Upper lobe of left lung (tissue), 6 donors: ENCODE measurements at places on chromosomes 2 and 18. TPM values are rescaled to one million over a fixed set of nuclear protein-coding genes. Genes with fewer than 3 reads are reported as not detected.

Gene CABYR
- total RNA-seq = 1.3 TPM

Gene RBM44
- total RNA-seq = 0.44 TPM

Gene L3MBTL4
- 29.1 TPM for total RNA-seq

Gene UGT1A5
- total RNA-seq = not detected

Gene TUBA4B
- total RNA-seq = 2.9 TPM

GRCh38 chr2:210663631-210664089 is 107.3 kb downstream of the CPS1 start:
- H3K4me3 ChIP-seq = no peak overlapping the region
- no peak overlapping the region for H3K27ac ChIP-seq
- no peaks in the 10 kb centered on the region for H3K4me1 ChIP-seq
- no peaks in the 10 kb centered on the region for H3K27me3 ChIP-seq
- no peaks in the 10 kb centered on the region for H3K36me3 ChIP-seq

DNA sequence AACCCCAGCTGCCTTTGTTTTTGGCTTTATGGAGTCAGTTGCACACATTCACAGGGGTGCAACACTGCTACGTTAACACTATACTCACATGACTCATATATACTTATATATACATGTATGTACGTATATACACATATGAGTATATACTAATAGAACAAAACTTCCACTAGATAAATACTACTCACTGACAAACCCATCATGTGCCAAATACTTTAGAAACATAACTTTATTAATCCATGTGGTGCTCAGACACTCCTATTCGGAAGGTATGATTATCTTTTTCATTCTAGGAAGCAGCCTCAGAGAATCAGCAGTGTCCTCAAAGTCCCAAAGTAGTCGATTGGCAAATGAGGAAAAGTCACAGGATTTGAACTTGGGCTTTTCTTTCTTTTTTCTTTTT is 7.9 kb downstream of the PMAIP1 start:
- H3K4me3 ChIP-seq = no peak overlapping the region
- H3K36me3 ChIP-seq = no peaks in the 10 kb centered on the region
- no peak for DNase-seq
- no peak overlapping the region for H3K27ac ChIP-seq
- H3K27me3 ChIP-seq = no peaks in the 10 kb centered on the region

- H3K27ac ChIP-seq = no peak overlapping the region
- peaks cover 22% of the 10 kb centered on the region for H3K4me1 ChIP-seq
- H3K4me3 ChIP-seq = no peak overlapping the region
- no peaks in the 10 kb centered on the region for H3K36me3 ChIP-seq
- DNase-seq = no peak
Measured at GRCh38 chr2:120738786-120739437, 3.2 kb downstream of the GLI2 start.

DNA sequence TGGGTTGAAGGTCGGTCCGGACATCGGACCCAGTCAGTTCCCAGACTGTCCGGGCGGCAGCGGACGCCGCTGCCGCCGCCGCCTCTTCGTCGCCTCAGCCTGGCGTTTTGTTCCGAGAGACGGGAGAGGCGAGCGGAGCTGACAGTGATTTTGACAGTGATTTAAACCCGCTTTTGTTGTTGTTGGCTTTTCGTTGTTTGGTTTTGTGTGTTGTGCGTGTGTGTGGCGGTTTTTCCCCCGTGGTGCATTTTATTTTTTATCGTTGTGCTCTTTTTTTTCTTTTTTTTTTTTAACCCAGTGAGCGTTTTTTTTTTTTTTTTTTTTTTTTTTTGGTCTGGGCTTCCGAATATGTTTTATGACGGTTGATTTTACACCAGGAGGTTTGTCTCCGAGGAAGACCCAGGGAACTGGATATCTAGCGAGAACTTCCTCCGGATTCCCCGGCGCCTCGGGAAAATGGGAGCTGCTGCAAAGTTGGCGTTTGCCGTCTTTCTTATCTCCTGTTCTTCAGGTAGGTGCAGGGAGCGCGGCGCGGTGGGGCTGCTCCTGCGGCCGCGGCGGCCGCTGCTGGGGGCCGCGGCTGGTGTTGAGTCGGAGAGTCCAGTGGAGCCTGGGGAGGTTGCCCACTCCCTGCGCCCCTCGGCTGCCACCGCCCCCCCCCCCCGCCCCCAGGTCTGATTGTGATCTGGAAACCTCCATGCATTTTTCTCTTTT is at the start of gene ACVR2A:
ACVR2A (plus strand) TSS at position 333 of the 714 bp plus-strand sequence; CDS start at position 457, 124 bp downstream.
- H3K4me1 ChIP-seq = peaks cover 22% of the 10 kb centered on the region
- H3K36me3 ChIP-seq = no peaks in the 10 kb centered on the region
- H3K27me3 ChIP-seq = no peaks in the 10 kb centered on the region
- H3K4me3 ChIP-seq = peak within 1 kb of the TSS; percentile 86
- peak; percentile 30 for DNase-seq

- no peaks in the 10 kb centered on the region for H3K4me1 ChIP-seq
- no peaks in the 10 kb centered on the region for H3K27me3 ChIP-seq
- no peaks in the 10 kb centered on the region for H3K36me3 ChIP-seq
- no peak overlapping the region for H3K4me3 ChIP-seq
- DNase-seq = no peak
Measured at GRCh38 chr2:41735476-41735875, 312.3 kb upstream of the PKDCC start.

GRCh38 chr2:239853121-239853520 is 172.0 kb downstream of the NDUFA10 start:
- no peak for DNase-seq
- H3K36me3 ChIP-seq = no peaks in the 10 kb centered on the region
- no peak overlapping the region for H3K4me3 ChIP-seq

DNA sequence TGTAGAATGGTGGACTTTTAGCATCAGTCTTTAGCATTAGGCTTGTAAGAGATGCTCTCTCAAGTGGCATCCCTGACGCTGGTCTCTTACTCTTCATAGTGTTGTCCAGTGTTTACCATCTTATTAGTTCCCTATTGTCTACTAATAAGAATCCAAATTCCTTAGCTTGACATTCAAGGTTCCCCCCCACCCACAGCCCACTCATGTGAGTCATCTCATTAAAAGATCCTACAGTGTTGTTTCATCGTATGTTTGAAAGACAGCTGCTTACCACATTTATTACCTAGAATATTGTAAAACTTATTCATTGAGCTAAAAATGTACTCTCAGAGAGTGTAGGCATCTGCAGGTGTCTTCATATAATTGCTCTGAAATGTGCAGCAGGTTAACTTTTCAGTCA is 28.5 kb downstream of the EIF5B start:
- no peak overlapping the region for H3K4me3 ChIP-seq
- peaks cover 91% of the 10 kb centered on the region for H3K36me3 ChIP-seq
- H3K4me1 ChIP-seq = no peaks in the 10 kb centered on the region
- H3K27me3 ChIP-seq = no peaks in the 10 kb centered on the region

DNA sequence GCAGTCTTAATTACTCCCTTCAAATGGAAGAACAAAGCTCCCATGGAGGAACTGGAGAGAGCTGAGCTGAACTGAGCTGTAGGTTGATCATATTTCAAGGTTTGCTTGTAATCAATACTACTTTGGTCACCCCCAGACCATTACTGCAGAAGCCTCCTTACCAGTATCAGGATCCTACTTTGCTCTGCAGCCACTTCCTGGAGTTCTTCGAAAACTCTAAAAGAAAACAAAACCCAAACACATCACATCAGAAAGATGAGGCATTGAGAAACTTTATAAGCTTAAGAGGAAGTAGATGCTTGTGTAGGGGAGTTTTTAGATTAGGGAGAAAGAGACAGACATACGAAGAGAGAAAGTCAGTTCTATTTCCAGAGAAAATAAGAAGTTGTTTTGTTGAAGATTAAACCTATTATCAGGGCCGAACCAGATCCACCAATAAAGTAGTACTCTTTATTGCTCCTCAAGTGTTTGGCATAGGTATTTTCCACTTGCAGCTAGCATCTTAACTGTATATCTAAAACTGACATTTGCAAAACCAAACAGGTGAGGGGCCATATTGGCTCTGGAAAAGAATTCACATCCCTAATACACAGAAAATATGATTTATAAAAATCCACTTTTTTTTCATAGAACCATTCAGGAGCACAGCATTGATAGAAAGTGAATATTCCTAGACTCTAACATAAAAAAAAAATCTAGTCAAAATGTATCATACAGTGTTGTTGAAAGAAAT is 166.9 kb upstream of the KLF7 start:
- H3K27me3 ChIP-seq = no peaks in the 10 kb centered on the region
- H3K27ac ChIP-seq = peak overlapping the region; percentile 12
- no peak for DNase-seq
- H3K36me3 ChIP-seq = no peaks in the 10 kb centered on the region
- no peak overlapping the region for H3K4me3 ChIP-seq

DNA sequence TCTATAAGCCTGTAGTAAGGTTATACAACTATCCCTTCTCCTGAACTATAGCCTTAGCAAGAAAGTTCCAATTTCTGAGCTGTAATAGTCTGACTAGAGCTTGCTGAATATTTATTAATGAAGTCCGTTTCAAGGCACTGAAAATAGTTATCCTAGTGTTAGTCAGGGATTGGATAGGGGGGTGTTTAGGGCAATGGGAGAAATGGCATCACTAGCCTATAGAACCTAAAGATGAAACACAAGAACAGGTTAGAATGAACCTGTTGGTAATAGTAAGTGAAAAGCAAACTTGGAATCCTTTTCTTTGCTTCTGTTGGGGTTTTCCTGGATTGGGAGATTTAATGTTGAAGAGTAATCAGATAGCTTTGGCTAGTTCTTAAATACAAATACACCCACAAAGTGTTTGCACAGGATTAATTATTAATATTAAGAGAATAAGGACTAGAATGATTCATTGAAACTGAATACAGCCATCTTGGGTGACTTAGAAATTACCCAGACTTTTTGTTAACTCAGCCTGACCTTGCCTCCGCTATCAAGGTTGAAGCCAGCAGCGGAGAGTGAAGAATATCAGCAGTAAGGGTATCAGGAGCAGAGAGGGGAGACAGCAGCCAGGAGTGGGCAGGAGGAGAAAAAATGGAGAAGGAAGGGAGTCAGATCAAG is 14.4 kb downstream of the CCNT2 start:
- no peak for DNase-seq
- H3K27me3 ChIP-seq = no peaks in the 10 kb centered on the region
- H3K4me3 ChIP-seq = no peak overlapping the region
- H3K27ac ChIP-seq = no peak overlapping the region
- H3K36me3 ChIP-seq = no peaks in the 10 kb centered on the region

GRCh38 chr18:78522507-78522906 is 457.1 kb upstream of the SALL3 start:
- DNase-seq = no peak
- H3K36me3 ChIP-seq = no peaks in the 10 kb centered on the region
- no peaks in the 10 kb centered on the region for H3K27me3 ChIP-seq
- H3K4me1 ChIP-seq = peaks cover 17% of the 10 kb centered on the region
- H3K4me3 ChIP-seq = no peak overlapping the region
- no peak overlapping the region for H3K27ac ChIP-seq

DNA sequence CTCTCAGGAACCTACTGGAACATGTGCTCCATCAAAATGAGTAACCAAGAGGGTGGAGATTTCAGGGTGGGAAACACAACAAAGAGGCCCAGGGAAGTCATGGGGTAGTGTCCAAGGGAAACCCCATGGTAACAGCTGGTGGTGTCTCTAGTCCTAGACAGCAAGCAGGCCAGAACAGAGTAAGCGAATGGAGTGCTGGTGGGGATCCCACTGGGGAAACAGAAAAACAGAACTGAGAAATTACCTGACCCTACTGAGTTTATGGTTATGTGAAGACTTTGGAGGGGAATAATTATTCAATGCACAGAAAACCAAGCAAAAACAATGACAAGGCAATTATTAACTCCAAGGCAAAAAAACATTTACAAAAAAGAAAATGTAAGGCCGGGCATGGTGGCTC is 16.9 kb downstream of the ERCC3 start:
- no peak overlapping the region for H3K4me3 ChIP-seq
- DNase-seq = no peak
- no peak overlapping the region for H3K27ac ChIP-seq
- no peaks in the 10 kb centered on the region for H3K4me1 ChIP-seq
- H3K36me3 ChIP-seq = peaks cover 65% of the 10 kb centered on the region

GRCh38 chr2:100064165-100064564 is 78.2 kb downstream of the AFF3 start:
- H3K4me3 ChIP-seq = no peak overlapping the region
- H3K4me1 ChIP-seq = peaks cover 19% of the 10 kb centered on the region
- no peak overlapping the region for H3K27ac ChIP-seq
- no peaks in the 10 kb centered on the region for H3K27me3 ChIP-seq

- no peak for DNase-seq
- H3K27me3 ChIP-seq = no peaks in the 10 kb centered on the region
- peaks cover 2% of the 10 kb centered on the region for H3K4me1 ChIP-seq
- H3K27ac ChIP-seq = peak overlapping the region; percentile 39
- H3K4me3 ChIP-seq = no peak overlapping the region
Measured at GRCh38 chr18:70284976-70285620, 3.7 kb upstream of the SOCS6 start.

- H3K27ac ChIP-seq = peak overlapping the region; percentile 89
- no peaks in the 10 kb centered on the region for H3K27me3 ChIP-seq
- H3K36me3 ChIP-seq = peaks cover 12% of the 10 kb centered on the region
Measured at GRCh38 chr2:119366161-119366648, 429 bp downstream of the C2orf76 start.
